ENCODE measurements at places on chromosomes 5 and 9.

DNA sequence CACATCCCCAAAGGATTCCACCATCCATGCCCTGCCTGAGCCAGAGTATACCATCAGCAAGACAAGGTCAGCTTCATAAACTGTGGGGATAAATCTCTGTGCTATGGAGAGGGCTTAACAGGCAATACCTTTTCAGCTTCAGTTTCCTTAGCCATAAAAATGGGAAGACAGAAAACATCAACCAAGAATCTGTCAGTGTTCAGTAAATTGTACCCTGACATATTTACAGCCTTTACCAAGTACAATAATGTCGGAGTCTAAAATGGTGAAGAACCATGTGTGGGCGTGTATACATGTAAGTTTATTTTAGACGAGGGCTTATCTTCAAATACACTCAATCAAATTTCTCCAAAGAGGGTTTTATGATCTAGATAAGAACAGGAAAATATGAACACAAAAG, 94.7 kb downstream of the ELAVL2 start:
- no peak for DNase-seq

GRCh38 chr5:117776977-117777376, 1202.4 kb upstream of the SEMA6A start:
- DNase-seq = no peak

DNA sequence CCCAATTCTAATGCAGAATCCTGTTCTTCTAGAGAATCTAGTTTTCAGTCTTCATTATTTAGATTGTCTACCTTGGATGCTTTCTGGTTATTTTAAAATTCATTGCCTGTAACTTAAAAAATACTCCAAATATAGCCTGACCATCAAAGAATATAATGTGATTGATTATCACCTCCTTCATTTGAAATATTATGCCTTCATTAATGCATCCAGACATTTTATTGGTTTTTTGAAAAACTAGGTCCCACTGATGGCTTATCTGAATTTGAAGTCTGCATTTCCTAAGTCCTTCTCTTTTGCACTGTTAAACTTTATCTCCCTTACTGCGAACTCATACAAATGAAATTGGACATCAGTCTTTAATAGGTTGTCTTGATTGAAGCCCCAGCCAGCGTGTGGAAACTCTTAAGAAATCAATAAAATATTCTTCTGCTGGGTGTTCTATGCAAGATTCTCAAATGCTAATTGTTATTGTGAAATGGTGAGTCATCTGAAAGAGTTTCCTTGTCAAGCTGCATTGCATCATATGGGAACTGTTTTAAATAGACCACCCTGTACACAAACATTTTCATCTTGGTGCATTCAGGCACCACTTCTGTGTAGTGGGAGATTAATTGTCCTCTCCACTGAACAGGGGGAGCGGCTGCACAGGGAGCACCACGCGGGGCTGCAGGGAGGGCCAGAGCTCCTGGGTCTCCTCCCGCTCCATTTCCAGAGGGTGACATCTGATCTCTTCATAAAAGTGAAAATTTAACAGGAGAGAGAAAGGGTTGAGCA, 92.3 kb upstream of the FANCC start:
- DNase-seq = peak; percentile 94

- no peak for DNase-seq
These were observed 11.2 kb downstream of the CDHR2 start for GRCh38 chr5:176560364-176560763.

DNA sequence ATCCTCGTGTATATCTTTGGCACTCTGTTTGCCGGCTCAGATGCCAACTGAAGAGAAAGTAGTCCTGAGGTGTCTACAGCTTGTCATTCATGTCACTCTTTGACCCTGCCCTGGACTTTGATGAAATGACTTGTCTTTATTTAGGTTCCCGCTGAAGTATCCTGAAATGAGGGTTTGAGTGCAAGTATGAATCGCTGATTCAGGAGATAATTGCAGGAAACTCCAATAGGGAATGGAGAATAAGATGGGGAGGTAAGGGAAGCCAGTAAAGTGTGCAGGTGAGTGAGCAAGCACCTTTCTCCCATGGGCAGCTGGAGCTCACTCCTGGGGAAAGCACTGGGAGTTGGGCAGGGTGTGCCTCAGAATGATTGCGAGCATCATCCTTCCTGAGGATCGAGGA, 50.3 kb upstream of the ZFR start:
- no peak for DNase-seq

DNA sequence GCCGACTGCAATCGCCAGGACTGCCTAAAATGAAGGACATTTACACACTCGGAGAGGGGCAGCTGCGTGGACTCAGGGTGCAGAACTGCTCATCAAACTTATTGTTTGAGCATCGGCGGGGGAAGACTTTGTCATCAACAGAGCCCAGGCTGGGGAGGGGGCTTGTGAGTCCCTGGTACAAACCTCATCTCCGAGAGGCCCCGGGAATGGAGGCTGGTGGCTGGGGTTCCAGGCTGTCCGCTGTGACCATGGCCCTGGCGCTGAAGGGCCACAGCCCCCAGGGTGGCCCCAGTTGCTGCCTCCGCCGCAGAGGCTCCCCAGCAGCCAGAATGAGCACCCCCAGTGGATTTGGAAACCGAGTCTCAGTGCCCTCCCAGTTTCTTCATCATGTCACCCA, 46.1 kb upstream of the RNU6ATAC start:
- no peak for DNase-seq

DNA sequence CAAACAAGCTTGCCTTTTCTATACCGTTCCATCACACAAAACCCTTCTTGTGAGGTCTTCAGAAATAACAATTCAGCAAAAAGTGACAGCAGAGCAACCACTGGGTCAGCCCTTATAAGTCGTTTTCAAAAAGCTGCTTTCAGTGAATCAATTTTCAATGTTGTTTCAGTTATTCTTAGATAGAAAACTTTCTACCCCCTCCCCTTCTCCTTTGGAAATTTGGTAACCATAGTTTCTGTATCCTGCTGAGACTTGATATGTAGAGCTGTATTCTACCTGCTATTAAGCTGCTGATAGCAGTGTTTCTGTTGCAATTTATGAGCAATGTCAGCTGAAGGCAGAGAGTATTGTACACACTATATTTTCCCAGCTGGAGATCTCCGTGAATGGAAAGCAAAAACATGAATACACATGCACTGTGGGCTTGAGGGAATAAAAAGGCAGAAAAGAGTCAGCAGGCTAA, 75.7 kb downstream of the ZNF608 start:
- DNase-seq = no peak

DNA sequence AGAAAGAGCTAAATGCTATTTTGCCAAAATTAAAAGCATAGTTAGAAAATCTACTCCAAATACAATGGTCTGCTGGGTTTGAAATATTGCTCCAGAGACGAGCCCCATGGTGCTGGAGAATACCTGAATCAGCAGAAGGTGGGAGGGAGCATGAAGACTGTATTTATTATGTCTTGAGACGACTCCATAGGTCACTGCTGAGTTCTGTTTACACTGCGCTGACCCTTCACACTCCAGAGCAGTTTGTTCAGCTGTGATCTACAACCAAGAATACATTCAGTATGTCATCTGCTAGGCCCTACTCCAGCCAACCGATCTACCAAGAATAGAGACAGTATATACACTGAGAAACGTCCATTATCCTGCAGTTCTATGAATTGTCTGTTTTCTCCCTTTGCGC, 150.5 kb downstream of the TLE1 start:
- no peak for DNase-seq

GRCh38 chr5:178502401-178503100, 87.6 kb downstream of the COL23A1 start:
- peak; percentile 17 for DNase-seq

DNA sequence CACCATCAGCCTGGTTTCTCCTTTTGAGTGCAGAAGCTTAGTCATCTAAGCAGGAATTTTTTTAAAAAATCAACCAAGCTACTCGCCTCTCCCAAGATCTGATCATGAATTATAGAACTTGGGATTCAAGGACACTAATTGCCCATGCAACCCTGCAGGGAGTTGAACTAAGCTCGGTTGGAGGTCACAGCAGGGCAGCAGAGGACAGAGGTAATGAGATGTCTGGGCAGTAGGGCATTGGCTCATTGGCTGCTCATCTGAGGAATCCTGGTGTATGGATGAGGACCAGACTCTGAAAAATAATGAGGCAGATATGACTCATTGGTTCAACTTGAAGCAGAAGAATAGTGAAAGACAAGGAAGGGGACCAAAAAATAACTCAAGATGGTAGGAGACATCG, 111.8 kb upstream of the TLE1 start:
- DNase-seq = no peak

DNA sequence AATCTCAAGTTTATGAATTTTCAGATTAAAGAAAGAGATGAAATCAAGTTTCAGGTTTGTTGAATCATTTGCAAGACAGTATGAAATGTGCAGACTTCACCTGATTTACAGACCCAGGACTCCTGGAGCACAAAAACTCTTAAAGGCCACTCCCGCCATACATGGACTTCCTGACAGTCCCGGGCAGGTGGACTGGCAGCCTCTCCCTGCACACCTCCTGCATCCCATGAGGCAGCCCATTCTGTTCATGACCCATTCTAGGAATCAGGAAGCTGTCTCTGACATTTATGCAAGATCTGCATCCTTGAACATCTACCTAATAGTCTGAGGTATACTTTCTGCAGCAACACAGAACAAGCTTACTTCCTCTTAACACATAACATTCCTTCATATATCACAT, 5.9 kb downstream of the DDX31 start:
- no peak for DNase-seq

- DNase-seq = peak; percentile 16
These were observed 110.8 kb downstream of the PSAT1 start for GRCh38 chr9:78407636-78408312.

DNA sequence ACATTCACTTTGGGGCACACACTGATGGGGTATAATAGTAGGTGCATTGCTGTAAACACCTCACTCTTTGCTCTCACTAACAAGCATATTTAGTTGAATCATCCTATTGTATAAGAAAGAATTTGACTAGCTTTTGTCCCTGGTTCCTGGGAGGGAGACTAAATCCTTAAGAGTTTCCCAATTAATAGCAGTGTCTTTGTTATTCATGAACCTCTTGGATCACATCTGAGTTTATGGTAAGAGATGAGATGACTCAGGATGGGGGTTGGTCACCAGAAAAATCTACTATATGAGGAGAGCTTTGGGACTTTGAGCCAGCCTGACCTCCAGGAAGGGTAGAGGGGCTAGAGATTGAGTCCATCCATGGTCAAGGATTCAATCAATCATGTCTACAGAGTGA, 56.8 kb downstream of the PUM3 start:
- no peak for DNase-seq

GRCh38 chr5:141521244-141521781, 32.4 kb downstream of the PCDHGC5 start:
- DNase-seq = peak; percentile 97

DNA sequence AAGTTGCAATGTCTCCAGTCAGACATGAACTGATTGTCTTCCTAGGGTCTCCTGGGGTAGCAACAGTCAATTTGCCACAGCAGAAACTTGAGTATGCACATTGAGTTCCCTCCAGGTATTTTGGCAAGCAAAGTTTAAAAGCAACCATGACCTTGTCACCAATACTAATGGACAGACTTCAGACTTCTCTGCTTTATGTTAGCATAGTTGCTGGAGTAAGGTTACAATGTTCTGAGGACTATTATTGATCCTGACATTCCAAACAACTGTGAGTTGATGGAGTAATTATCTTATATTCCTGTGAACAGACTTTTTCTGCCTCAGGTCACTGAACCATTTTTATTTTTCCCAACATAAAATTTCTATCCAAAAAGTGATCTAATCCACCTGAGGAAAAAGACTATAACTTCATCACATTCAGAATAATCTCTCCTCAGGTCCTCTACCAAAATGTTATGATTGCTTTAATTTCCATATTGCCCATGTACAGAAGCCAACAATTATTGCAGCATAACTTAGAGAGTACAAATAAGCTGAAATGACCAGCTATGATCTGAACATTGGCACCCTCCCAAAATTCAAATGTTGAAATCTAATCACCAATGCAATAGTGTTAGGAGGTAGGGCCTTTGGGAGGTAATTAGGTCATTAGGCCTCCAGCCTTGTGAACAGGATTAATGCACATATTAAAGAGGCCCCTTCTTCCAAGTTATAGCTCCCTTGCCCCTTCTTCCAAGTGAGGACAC, 228.3 kb downstream of the PDE4D start:
- DNase-seq = no peak

GRCh38 chr9:8234316-8234715, 434.7 kb upstream of the DMAC1 start:
- no peak for DNase-seq

- DNase-seq = no peak
These were observed 42.3 kb upstream of the MCTP1 start for GRCh38 chr5:95327211-95327610.

DNA sequence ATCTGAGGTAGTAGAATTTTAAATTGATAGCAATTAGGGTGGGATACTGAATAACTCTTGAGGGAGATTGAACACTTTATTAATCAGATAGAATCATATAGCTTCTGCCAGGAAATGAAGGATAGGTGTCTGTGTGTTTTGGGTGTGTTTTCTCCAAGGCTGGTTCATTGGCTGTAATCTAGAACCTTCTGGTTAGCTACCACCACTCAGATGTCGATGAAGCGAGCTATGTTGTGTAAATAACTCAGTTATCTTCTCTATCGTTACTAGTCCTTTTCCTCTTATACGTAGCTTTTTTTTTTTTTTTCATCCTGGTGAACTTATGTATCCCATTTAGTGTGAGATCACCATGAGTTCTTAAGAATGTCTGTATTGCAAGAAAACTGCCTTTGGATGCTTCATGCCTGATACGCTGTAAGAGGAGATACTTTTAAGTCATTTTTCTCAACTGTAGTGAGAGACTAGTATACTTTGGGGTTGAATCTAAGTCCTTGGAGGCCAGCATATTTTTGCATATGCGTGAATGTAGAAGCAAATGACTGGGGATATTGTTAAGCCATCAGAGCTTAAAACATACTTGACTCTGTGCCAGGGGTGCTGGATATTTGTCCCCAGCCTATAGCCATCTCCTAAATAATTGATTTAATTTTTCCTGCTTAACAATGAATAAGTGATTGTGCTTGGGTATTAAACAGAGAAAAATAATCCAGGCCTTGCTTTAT, 2.1 kb downstream of the TNFAIP8 start:
- DNase-seq = no peak

- DNase-seq = no peak
These were observed 37.6 kb downstream of the NKX2-5 start for GRCh38 chr5:173197375-173197891.

- no peak for DNase-seq
These were observed 10.0 kb upstream of the DOLPP1 start for GRCh38 chr9:129070696-129071525.

GRCh38 chr5:166906991-166907713, 1384.3 kb upstream of the WWC1 start:
- peak; percentile 61 for DNase-seq

DNA sequence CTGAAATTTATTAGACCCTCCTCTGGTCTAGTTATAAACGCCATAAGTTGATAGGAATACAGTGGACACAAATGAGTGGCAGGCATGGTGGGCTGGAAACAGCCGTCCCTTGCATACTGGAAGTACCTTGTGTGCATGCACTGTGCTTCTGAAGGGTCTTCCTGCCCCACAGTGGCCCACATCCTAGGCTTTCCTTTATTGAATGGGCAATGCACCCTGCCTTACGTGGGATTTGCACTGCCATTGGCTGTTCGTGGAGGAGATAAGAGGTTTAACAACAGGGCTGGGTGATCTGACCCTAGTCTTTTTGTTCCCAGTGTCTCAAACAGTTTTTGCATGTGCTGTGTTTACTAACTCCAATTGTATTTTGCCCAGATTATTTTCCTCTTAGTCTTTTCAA, 480.8 kb downstream of the GADD45G start:
- no peak for DNase-seq

GRCh38 chr5:35309365-35310130, 79.3 kb upstream of the PRLR start:
- no peak for DNase-seq

- no peak for DNase-seq
These were observed 6.3 kb upstream of the IFNA8 start for GRCh38 chr9:21402386-21403251.

- peak; percentile 57 for DNase-seq
These were observed 23.2 kb upstream of the PSAT1 start for GRCh38 chr9:78273761-78274160.

Measured in fibroblast of skin of left quadriceps (primary cell).